H4 (cell line): ENCODE measurements at places on chromosomes 6 and 20.

- DNase-seq, result no peak
Measured at GRCh38 chr6:7833751-7834070, 76.9 kb downstream of the TXNDC5 start.

DNA sequence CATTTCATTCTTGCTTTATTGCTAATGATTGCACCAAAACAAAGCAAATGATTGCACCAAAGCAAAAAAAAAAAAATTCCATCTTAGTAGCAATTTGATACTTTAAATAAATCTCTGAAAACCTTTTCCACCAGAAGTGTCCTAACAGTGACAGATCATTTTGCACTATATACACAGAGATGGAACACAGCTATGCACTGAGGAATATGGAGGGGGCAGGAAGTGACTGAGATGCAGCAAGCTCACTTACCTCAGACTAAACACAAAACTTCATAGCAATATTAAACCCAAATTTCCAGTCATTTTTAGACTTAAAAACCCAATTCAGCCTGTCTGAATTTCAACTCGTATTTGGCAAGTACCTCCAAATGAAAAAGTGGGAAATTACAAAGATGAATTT is 41.2 kb downstream of the HIVEP2 start:
- DNase-seq, result no peak

DNA sequence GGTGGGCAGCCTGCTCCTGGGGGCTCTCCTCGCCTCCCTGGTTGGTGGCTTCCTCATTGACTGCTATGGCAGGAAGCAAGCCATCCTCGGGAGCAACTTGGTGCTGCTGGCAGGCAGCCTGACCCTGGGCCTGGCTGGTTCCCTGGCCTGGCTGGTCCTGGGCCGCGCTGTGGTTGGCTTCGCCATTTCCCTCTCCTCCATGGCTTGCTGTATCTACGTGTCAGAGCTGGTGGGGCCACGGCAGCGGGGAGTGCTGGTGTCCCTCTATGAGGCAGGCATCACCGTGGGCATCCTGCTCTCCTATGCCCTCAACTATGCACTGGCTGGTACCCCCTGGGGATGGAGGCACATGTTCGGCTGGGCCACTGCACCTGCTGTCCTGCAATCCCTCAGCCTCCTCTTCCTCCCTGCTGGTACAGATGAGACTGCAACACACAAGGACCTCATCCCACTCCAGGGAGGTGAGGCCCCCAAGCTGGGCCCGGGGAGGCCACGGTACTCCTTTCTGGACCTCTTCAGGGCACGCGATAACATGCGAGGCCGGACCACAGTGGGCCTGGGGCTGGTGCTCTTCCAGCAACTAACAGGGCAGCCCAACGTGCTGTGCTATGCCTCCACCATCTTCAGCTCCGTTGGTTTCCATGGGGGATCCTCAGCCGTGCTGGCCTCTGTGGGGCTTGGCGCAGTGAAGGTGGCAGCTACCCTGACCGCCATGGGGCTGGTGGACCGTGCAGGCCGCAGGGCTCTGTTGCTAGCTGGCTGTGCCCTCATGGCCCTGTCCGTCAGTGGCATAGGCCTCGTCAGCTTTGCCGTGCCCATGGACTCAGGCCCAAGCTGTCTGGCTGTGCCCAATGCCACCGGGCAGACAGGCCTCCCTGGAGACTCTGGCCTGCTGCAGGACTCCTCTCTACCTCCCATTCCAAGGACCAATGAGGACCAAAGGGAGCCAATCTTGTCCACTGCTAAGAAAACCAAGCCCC is 16.0 kb downstream of the SLC2A10 start:
- DNase-seq, result no peak

- DNase-seq, result no peak
Measured at GRCh38 chr6:186340-186965, 105.8 kb upstream of the DUSP22 start.

- DNase-seq, result no peak
Measured at GRCh38 chr6:82608781-82609180, 245.2 kb downstream of the TPBG start.

DNA sequence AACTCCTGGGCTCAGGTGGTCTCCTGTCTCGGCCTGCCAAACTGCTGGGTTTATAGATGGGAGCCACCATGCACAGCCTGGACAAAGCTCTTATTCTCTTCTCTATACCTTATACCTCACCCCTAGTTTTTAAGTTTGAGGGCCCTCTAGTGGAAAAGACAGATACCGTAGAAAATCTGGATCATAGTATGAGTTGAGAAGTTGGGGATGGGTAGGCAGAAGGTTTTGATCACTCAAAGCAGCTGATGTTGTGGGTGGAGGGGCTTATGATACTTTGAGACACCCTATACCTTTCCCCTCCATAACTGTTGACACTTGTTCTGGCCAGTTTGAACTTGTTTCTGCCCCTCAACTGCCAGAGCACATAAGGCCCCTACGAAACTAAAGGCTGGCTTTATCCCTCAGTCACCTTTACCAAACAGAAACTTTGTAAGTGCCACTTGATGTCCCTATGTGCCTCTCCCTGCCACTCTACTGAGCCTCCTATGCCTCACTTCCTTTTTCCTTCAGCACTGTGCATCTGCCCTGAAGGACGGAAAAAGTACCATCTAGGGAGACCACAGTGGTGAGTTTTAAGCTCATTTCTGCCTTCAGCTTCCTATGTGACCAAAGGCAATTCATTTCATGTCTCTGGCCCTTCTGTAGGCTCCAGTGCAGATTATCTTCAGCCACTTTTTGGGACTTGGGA is 28.6 kb downstream of the RALY start:
- DNase-seq, result no peak

DNA sequence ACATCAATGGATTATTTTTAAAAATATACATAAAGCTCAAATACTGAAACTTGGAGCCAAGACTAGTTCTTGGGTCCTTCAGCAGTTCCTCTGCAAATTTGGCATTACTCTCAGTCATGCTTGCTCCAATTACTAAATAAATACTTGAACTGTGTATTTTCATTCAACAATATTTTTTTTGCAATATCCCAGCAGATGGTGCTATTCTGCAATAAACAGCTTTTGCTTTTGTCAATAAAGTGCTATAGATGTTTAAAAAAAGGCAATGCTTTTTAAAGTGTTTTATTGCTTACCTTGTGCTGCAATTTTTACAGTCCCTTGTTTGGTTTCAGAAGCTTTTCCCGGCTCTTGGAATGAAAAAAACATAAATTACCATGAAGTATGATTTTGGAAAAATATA is 243.4 kb downstream of the TRDN start:
- DNase-seq, result peak; percentile 16

GRCh38 chr6:87808005-87808757 is 106.1 kb upstream of the AKIRIN2 start:
- no peak for DNase-seq

- no peak for DNase-seq
Measured at GRCh38 chr6:99282479-99283062, 66.9 kb downstream of the FAXC start.

GRCh38 chr6:29764422-29765196 is 41.4 kb downstream of the HLA-F start:
- no peak for DNase-seq

GRCh38 chr6:74289884-74290283 is 593.9 kb downstream of the CD109 start:
- peak; percentile 33 for DNase-seq

DNA sequence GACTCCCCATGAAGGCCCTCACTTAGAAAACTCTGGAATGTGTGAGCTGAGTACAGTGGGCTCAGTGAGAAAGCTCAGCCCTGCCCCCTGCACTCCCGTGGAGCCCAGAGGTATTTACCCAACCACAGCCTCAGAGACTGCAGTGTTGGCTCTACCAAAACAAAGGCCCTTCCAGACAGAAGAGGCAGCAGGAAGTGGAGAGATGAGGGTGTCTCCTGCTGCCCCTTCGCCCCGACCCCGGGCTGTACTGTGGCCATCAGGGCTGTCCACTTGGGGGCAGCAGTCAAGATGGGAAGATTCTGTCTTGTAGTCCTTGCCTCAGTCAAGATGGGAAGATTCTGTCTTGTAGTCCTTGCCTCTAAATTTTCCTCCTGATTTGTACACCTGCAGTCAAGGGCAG is 341.3 kb downstream of the TAF4 start:
- no peak for DNase-seq

- no peak for DNase-seq
Measured at GRCh38 chr6:158002249-158002950, 20.7 kb downstream of the SYNJ2 start.

DNA sequence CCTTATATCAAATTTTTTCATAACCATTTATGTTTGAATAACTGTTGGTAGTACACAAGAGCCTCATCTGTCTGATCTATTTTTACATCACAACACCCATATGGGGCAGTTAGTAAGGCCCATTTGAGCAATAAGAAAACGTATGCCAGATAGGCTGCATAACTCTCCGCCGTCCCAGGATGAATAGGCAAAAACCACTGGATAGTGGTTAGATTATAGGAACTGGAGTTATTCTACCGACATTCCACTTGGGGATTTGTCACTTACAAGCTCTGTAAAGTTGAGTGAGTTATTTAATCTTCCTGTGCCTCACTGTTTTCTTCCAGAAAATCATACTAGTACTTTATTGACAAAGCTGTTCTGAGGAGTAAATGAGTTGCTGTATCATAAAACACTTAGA is 881.9 kb downstream of the QKI start:
- no peak for DNase-seq

GRCh38 chr20:35465976-35466375 is 10.6 kb downstream of the CEP250 start:
- no peak for DNase-seq

GRCh38 chr6:93120154-93120742 is 299.1 kb downstream of the EPHA7 start:
- DNase-seq, result no peak

DNA sequence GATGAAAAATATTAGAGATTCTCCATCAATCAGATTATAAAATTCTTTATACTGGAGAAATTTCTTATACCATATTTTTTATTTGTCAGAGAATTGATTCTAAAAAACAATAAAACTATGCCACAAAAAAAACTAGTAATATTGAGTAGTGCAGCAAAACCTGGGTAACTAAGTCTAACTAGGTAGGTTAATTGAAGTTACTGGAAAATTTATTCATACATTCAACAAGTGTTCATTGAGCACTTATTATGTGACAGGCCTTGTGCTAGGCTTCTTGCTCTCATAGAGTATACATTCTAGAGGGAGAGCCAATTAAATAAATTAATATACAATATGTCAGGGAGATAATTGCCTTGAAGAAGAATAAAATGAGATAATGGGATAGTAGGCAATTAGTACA is 189.4 kb downstream of the EYA4 start:
- DNase-seq, result no peak

- DNase-seq, result no peak
Measured at GRCh38 chr6:1110164-1110563, 201.7 kb upstream of the FOXQ1 start.

- no peak for DNase-seq
Measured at GRCh38 chr20:60055740-60056139, 97.5 kb downstream of the CDH26 start.

- no peak for DNase-seq
Measured at GRCh38 chr6:45807311-45808041, 208.2 kb downstream of the CLIC5 start.

- DNase-seq, result no peak
Measured at GRCh38 chr6:37665304-37665703, 32.4 kb downstream of the MDGA1 start.

DNA sequence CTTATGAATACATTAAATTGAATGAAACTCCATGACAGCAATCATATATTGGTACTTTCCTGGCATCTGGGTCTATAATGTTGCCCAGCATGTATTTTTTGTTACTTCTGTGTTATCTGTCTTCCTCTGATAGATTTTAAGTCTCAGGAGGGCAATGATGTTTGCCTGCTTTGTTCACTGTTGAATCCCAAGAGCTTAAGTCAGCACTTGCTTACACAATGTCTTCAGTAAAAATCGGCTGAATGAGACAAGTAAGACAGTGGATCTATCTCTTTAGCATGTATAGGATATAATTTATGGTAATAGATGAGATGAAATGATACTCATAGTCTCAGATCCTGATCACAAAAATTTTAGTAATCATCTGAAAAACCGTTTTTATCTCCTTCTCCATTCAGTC is 1034.9 kb upstream of the EPHA7 start:
- no peak for DNase-seq

GRCh38 chr6:18640134-18640533 is 253.0 kb downstream of the RNF144B start:
- no peak for DNase-seq

- DNase-seq, result peak; percentile 93
Measured at GRCh38 chr6:129683601-129684322, 26.2 kb downstream of the ARHGAP18 start.

DNA sequence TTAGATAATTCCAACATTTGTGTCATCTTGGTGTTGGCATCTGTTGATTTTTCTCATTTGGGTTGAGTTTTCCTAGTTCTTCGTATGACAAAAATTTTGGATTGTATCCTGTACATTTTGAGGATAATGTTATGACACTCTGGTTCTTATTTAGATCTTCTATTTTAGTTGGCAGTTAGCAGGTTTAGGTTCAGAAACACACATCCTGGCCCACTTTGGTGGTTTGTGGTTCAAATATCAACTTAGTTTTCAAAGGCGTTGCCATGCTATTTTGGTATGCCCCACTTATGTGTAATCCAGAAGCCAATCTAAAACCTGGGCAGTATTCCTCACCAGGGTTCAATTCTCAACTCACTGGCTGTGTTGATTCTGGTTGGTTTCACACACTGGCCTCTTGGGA is 68.2 kb downstream of the NOX3 start:
- DNase-seq, result no peak

DNA sequence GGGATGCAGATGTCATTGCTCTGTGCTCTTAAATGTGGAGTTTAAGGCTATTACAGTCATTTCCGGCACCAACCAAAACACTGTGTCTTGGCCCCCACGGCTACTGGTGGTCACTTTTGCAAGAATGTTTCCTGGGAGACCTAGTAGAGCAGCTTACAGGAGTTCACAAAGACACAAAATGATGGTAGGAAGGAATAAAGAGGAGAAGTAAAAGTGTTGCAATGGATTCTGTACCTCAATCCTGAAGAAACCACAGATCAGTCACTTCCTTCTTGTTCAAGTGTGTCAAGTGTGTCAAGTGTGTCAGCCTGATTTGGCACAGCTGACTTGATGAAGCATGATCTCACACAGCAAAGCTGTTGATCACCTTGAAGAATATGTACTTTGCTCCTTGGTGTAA is 344.0 kb downstream of the PLCB1 start:
- no peak for DNase-seq

DNA sequence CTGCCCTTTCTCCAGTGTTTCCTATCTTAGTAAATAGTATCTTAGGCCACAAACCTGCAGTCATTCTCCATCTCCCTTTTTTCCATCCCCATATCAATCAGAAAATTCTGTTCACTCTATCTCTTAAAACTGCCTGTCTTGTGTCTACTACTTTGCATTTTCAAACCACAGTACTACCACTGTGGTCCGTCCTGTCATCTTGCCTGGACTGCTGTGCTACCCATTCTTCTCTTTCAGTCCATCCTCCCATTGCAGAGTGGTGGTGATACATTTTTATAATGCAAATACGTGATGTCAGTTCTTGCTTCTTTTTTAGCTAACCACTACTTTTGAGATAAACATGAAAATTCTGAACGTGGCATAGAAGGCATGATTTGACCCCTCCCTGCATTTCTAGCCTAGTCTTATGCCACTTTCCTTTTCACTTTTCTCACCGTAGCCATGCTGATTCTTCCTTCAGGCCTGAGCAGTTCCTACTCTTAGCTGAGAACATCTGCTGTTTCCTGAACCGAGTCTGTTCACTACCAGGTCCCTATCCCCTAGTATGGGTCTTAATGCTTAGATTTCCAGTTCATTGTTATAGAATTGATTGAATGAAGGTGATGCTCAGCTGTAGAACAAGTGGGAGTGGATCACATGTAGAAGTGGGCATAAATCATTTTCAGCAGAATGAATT is 13.8 kb downstream of the TBPL1 start:
- no peak for DNase-seq

GRCh38 chr6:17167327-17167979 is 65.6 kb downstream of the STMND1 start:
- peak; percentile 79 for DNase-seq
